ENCODE measurements at places on chromosomes 1 and 21.

DNA sequence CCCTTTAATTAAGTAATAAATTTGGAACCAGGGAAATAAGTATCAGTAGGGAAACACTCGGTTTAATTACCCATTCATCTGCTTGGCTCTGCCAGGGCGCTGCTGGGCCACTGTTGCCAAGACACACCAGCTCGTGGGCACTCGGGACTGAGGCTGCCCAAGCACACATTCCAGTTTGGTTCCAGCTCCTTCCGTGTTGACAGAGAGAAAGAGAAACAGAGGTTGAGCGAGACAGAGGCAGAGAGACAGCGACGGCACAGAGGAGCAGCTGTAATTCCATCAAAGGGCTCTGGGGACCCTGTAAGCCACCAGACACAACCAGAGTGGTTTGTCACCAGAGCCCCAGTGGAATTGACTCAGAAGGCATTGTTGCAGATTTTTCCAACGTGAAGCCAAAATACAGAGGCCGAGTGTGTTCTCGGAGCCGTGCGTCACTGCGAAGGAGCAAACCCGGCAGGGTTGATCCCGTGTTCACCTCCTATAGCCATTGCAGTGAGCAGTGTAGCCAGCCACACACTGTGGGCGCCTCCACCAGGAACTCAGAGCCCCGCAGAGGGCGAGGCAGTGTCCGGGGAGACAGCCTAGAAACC lies 33.5 kb downstream of the SYF2 start:
- no peak for DNase-seq

- no peak for DNase-seq
These were observed 107.2 kb downstream of the RABGAP1L start for GRCh38 chr1:174266476-174266875.

DNA sequence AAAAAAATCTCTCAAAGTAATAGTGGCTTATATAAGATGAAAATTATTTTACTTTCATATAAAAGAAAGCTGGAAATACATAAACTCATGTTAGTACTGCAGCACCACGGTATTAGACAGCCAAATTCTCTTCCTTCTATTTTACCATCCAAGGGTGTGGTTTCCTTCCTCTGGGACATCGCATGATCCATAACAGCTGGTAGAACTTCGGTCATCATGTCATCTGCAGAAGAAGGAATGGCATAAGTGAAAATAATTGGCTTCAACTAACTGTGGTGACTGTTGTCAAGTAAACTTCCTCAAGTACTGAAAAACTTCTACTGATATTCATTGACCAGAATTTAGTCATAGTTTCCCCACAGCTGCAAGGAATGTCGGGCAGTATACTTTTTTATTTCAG lies 28.3 kb upstream of the IFI44L start:
- DNase-seq: no peak

GRCh38 chr1:117622726-117623125 lies 16.9 kb downstream of the TENT5C start:
- DNase-seq: no peak

DNA sequence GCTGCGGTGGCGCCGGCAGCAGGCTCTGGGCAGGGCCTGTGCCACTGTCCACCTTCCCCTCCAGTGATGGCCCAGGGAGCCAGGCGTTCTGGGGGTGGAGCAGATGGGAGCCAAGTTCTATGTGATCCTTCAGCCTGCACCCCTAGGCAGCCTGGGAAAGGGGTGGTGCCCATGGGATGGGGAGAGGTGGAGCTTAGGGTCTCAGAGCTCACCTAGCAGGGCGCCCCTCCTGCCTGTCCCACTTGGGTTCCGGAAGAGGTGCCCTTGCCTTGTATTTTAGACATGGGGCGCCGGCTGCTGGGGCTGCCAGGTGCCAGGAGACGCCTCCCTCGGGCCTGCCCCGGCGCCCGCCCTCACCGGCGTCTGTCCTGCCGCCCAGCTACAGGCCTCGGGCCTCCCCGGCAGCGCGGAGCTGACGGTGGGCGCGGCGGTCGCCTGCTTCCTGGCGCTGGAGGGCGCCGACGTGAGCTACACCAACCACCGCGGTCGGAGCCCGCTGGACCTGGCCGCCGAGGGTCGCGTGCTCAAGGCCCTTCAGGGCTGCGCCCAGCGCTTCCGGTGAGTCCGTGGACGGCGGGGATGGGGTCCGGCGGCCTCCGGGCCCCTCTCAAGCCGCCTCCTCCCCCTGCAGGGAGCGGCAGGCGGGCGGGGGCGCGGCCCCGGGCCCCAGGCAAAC lies 3.1 kb upstream of the MMP23B start:
- no peak for DNase-seq

GRCh38 chr1:44420535-44420934 lies 15.5 kb downstream of the RNF220 start:
- no peak for DNase-seq

GRCh38 chr1:231423648-231424047 lies 1.6 kb upstream of the EGLN1 start:
- no peak for DNase-seq

- DNase-seq: no peak
These were observed 27.5 kb downstream of the DMBX1 start for GRCh38 chr1:46517010-46517600.

DNA sequence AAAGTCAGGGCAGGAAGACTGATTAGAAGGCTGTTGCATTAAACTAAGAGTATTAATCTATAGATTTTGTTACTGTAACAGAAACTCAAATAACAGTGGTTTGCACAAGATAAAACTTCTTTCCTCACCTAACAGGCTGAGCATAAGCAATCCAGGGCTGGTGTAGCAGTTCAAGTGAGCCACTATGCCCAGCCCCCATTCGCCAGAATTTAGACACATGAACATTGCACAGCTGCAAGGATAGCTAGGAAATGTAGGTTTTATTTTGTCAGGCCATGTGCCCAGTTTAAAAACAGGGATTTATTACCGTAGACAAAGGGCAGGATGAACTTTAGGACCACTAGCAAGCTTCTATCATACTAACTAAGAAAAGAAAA lies 19.5 kb upstream of the DOCK7 start:
- no peak for DNase-seq

DNA sequence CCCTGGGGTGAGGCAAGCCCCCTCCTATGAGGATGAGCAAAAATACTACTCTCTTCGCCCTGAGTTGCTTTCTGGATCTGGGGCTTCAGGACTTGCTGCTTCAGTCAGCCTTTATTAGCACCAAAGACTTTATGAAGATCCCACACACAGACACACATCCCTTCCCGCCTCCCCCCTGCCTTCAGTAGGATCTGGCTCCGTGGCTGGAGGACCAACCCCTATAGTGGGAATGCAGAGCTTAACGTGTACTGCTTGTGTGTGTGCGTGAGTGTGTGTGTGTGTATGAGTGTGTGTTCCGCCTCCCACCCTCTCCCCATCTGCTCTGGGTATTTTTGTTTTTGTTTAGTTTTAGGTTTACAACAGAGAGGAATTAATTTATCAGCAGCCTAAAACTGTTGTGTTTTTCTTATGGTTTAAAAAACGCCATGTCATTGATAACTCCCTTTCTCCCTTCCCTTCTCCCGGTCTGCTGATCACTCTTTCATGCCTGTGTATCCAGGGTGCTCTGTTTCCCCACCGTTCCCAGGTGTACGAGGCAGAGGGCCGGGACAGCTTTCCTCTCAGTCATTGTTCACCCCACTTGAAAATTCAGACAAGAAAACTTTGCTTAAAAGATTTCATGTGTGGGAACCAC lies 27.5 kb upstream of the ZFP69B start:
- DNase-seq: no peak

DNA sequence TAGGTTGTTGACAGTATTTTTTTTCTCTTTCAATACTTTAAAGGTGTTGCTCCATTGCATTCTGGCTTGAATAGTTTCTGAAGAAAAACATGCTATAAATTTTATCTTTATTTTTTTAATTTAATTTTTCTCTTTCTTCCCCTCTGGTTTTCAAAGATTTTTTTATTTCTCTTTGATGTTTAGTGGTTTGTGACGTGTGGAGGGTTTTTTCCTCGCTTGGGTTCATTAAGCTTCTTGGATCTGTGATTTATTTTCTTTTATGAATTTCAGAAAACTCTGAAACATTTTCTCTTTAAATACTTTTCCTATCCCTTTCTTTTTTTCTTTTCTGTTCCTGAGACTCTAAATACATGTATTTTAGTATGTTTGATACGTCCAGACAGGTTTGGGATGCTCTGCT lies 9.3 kb downstream of the SLC30A7 start:
- no peak for DNase-seq

DNA sequence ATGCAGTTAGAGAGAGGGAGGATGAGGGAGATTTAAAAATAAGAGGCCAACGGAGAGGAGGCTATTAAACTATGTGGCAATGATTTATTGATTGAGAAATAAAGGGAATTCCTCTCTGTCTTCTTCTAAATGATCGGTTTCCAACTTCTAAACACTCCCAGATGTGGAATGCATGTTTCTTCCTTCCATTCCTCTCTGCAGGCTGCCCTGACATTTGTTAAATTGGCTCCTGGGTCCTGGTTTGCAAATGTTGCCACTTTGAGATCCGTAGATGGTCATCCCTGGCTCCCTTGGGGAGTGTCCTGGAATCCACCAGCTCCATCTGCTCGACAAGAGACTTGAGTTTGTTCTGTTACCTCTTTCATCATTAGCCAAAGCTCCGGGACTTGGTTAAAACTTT lies 10.3 kb upstream of the C1orf198 start:
- no peak for DNase-seq

GRCh38 chr1:196002906-196003305 lies 605.3 kb downstream of the KCNT2 start:
- DNase-seq: no peak

DNA sequence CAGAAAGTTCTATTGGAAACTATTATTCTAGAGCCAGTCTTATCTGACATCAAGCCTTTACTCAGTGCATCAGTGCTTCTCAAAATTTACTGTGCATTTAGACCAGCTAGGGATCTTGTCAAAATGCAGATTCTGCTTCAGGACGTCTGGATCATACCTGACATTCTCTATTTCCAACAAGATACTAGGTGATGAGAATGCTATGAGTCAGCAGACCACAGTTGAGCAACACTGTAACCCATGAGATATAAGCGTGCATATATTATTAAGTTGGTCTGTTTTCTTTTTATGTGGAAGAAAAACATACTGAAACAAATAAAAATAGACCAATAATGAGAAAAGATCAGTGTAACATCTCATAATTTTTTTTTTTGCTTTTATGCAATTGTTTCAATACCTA lies 40.4 kb upstream of the KCNH1 start:
- no peak for DNase-seq

DNA sequence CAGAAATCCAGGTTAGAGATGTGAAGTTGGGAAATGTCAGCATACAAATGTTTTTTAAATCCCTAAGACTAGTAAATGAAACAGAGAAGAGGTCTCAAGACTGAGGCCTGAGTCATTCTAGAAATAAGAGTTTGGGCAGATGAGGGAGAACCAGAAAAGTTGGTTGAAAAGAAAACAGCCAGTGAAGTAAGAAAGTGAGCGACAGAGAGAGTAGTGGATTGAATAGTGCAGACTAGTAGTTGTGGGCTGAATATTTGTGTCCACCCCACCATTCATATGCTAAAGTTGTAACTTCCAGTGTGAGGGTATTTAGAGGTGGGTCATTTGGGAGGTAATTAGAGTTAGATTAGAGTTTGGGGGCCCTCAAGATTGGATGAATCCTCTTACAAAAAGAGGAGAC lies 889.2 kb downstream of the TTLL7 start:
- no peak for DNase-seq

GRCh38 chr1:199878823-199879222 lies 148.7 kb upstream of the NR5A2 start:
- no peak for DNase-seq

GRCh38 chr1:182317611-182318161 lies 73.9 kb downstream of the GLUL start:
- DNase-seq: peak; percentile 93

DNA sequence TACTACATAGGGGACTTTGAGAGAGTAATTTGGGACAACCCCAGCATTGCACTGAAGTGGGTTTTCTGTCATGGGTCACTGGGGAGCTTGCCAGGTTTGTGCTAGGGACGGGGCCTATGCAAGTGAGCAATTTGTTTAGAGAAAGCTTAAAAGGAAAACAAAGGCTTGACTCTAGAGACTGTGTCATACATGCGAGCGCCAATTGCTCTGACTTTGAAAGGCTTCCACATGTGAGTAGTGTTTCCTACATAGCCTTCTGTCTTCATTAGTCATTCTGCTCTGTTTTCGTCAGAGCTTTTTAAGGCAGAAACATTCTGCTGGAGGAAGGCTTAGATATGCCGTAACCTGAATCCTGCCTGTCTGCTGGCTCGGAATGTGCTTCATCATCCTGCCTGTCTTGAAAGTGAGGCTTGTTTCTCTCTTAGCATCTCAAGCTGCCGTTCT lies 28.4 kb downstream of the TRIM45 start:
- no peak for DNase-seq

GRCh38 chr21:29382030-29382654 lies 83.4 kb downstream of the BACH1 start:
- DNase-seq: no peak

DNA sequence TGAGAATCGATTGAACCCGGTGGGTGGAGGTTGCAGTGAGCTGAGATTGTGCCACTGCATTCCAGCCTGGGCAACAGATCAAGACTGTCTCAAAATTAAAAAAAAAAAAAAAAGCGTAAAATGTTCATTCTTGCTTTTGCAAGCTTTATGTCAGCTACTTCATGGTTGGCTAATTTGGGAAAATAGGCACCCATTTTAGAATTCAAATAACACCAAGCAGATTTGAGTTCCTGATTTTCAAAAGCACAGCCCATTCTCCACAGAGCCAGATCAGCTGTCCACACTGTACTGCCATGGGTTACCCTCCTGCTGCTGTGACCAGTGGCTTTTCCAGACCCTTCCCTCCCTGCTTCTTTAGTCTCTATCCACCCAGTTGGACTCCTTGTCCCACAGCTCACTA lies 4.4 kb downstream of the THEM5 start:
- no peak for DNase-seq

DNA sequence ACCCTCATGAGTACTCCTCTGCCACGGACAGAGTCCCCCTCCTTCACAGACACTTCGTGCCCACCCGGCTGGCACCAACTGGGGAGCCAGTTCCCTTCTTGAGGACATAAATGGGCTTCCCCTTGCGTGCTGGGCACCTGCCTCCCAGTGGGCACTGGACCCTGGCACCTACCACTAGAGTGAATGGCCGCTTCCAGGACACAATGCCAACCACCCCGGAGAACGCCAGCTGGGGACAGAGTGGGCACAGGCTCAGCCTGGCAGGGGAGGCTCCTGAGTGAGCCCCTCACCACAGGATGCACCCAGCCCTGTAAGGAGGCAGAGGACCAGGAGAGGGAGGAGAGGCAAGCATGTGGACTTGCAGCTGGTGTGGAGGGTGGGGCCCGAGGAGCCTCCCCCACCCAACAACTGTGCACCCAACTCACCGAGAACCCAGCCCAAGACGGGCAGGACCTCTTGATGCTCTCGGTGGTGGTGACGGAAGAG lies 1.0 kb downstream of the ENTREP3 start:
- no peak for DNase-seq

- DNase-seq: no peak
These were observed 8.1 kb downstream of the TACSTD2 start for GRCh38 chr1:58568911-58569310.

DNA sequence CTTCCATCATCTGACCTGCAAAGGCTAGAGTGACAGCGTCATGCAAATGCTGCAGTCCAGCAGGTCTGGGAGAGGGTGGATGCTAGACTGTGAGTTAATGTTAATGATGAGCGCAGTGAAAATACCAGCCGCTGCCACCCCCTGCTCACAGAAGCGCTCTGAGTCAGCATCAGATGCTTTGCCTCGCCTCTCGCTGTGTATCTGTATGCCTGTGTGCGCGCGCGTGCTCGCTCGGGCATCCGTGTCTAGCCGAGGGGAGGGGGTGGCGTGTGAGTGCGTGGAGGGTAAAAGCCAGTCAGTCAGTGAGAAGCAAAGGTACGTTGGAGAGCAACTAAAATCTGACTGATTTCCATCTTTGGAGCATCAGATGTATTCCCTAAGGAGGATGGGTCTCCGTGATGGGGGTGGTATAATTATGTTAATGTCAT lies 858.7 kb downstream of the USP25 start:
- peak; percentile 44 for DNase-seq

- DNase-seq: peak; percentile 4
These were observed 103.8 kb upstream of the PDE4B start for GRCh38 chr1:65688848-65689247.
